AG09319 (cell line): ENCODE measurements at places on chromosomes 1 and 21.

- no peak for DNase-seq
These were observed 13.6 kb upstream of the H3-3A start for GRCh38 chr1:226048886-226049285.

- no peak for DNase-seq
These were observed 1181.9 kb upstream of the PRMT6 start for GRCh38 chr1:105874621-105875020.

- peak; percentile 24 for DNase-seq
These were observed 26.5 kb downstream of the TRIM45 start for GRCh38 chr1:117094841-117095604.

- DNase-seq = no peak
These were observed 144.7 kb downstream of the APP start for GRCh38 chr21:26025536-26026512.

- no peak for DNase-seq
These were observed 96.1 kb upstream of the KCNA3 start for GRCh38 chr1:110770832-110771231.
